Activated CD8-positive, alpha-beta memory T cell treated with anti-CD3 and anti-CD28 coated beads, Interleukin-2, amount 10 ng/mL, durations not matched to agents 7 days and 5 days (primary cell): ENCODE measurements at places on chromosomes 11 and 22. TPM values are rescaled to one million over a fixed set of nuclear protein-coding genes. Genes with fewer than 3 reads are reported as not detected.
A peak's percentile ranks its signal among the peaks of the same experiment; 100 is the strongest.

TUBGCP6 gene
- total RNA-seq: 72.0 TPM

GRCh38 chr11:12802418-12803085, 128.3 kb downstream of the TEAD1 start:
- H3K27me3 ChIP-seq: peaks cover 88% of the 10 kb centered on the region
- no peak overlapping the region for H3K27ac ChIP-seq
- no peak overlapping the region for H3K4me3 ChIP-seq
- no peaks in the 10 kb centered on the region for H3K4me1 ChIP-seq

PRPF19 gene
- total RNA-seq: 144 TPM

DNA sequence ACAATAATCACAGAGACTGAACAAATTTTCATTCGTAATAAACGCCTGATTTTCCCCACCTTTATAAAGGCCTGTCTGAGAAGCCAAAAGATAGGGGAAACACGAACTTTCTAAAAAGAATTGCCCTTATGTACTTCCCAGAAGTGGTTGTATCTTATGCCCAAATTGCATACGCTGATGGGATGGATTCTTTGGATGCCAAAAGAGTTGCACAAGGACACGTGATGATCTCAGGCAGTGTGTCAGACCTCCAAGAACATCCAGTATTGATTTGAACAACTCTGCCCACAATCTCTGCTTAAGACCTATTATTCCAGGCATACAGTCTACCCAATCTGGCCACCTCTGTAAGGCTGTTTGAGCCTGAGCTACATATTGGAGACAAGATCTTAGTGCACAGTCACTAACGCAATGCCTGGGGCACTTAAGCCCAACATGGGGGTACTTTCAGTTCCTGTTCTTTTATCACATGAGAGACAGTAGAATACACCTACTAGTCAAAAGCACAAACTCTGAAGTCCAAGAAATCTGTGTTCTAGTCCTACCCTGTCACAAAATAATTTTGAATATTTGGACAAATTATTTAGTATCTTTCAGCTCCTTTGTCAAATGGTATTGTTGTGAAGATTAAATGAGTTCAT, 38.9 kb downstream of the OR10A6 start:
- no peak for DNase-seq
- H3K4me1 ChIP-seq: peaks cover 8% of the 10 kb centered on the region
- peaks cover 15% of the 10 kb centered on the region for H3K27me3 ChIP-seq
- no peaks in the 10 kb centered on the region for H3K36me3 ChIP-seq
- no peak overlapping the region for H3K4me3 ChIP-seq

DNA sequence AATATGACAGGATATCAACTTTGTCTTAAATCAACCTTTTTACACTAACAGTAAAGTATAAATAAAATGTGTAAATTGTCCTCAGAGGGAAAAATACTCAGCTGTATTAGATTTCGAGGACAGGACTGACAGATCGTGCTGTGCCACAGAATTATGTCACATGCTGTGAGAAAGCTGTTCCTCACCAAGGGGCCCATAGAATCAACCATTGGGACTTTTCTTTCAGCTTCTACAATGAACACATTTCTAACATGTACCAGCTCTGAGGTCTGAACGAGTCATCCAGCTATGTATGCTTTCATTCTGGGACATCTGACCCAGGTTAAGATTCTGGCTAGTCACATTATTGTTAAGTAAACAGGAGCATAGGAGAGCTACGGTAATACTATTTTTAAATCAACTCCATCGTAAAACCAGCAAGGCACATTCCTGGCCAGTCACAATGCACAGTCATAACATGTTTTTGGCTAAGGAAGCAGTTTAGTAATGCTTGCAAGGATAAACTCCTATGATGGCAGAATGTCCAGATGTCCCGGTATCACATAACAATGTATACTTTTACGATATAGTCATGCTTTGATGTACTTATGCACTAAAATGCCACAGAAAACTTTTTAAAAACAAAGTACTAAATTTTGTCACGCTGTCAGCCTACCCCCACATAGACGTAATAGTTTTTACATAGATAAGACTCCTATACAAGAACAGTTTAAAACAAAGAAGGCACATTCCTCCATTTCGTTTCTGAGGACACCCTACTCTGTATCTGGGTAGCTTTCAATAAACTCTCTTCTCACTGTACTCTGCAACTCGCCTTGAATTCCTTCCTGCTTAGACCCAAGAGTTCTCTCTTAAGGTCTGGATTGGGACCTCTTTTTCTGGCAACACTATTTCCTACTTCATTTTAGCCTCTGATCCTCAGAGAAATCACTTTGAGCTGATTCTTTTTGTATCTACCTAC, 27.4 kb downstream of the ZNF214 start:
- H3K4me1 ChIP-seq: no peaks in the 10 kb centered on the region
- peaks cover 3% of the 10 kb centered on the region for H3K27me3 ChIP-seq
- H3K36me3 ChIP-seq: no peaks in the 10 kb centered on the region
- no peak overlapping the region for H3K27ac ChIP-seq

TRPT1 gene
- total RNA-seq: 33.4 TPM

DNA sequence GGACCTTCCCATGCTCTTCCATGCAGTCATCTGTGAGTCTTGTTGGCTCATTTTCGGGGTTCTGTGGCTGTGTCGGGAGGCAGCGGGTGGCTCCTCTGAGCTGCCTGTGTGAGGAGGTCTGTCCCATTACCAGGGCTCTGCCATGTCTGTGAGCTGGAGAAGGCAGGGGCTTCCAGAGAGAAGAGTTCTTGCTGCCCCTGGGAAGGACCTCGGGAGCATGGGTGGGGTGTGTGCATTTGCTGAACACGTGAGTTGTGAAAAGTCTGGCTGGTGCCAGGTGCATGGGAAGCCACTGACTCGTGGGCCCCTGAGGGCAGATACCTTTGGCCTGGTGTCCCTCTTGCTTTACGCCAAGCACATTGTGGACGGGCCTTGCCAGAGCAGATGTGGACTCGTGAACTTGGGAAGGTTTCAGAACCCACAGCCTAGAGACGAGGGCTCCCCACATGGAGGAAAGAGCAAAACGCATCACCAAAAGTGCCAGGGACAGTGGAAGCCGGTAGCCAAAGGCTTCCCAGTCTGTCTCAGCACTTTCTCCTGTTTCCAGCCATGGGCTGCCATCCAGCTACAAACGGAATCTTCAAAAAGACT, 1324.5 kb downstream of the BRD1 start:
- no peaks in the 10 kb centered on the region for H3K36me3 ChIP-seq
- no peak overlapping the region for H3K27ac ChIP-seq
- no peak overlapping the region for H3K4me3 ChIP-seq
- H3K4me1 ChIP-seq: no peaks in the 10 kb centered on the region
- H3K27me3 ChIP-seq: no peaks in the 10 kb centered on the region
- DNase-seq: no peak

DNA sequence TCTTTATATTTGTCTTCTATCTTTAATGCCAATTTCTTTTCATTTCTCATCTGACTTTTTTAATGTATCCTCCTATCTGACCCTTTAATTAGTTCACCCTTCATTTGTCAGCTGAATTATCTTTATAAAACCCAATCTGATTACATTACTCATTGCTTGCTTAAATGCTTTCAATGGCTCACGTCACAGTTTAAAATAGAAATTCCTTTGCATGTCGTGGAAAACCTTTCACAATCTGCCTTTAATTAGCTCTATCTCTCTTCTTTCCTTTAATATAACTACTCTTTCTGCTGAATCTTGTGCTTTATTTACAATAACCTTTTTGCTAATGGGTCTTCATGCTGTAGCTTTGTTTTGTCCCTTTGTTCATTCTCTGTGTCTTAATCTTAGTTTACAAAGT, 125.7 kb downstream of the DYNC2H1 start:
- no peaks in the 10 kb centered on the region for H3K36me3 ChIP-seq
- no peak for DNase-seq
- no peak overlapping the region for H3K27ac ChIP-seq
- H3K4me1 ChIP-seq: no peaks in the 10 kb centered on the region
- H3K4me3 ChIP-seq: no peak overlapping the region
- H3K27me3 ChIP-seq: no peaks in the 10 kb centered on the region

- no peaks in the 10 kb centered on the region for H3K36me3 ChIP-seq
- peaks cover 16% of the 10 kb centered on the region for H3K27me3 ChIP-seq
- H3K4me1 ChIP-seq: no peaks in the 10 kb centered on the region
- DNase-seq: peak; percentile 48
- H3K27ac ChIP-seq: no peak overlapping the region
Measured at GRCh38 chr22:28051787-28052356, 132.8 kb upstream of the PITPNB start.

- peaks cover 1% of the 10 kb centered on the region for H3K36me3 ChIP-seq
- no peak overlapping the region for H3K4me3 ChIP-seq
- H3K27ac ChIP-seq: no peak overlapping the region
- peaks cover 74% of the 10 kb centered on the region for H3K27me3 ChIP-seq
- no peak for DNase-seq
- peaks cover 14% of the 10 kb centered on the region for H3K4me1 ChIP-seq
Measured at GRCh38 chr11:112963368-112963955, 2.2 kb downstream of the NCAM1 start.

DNA sequence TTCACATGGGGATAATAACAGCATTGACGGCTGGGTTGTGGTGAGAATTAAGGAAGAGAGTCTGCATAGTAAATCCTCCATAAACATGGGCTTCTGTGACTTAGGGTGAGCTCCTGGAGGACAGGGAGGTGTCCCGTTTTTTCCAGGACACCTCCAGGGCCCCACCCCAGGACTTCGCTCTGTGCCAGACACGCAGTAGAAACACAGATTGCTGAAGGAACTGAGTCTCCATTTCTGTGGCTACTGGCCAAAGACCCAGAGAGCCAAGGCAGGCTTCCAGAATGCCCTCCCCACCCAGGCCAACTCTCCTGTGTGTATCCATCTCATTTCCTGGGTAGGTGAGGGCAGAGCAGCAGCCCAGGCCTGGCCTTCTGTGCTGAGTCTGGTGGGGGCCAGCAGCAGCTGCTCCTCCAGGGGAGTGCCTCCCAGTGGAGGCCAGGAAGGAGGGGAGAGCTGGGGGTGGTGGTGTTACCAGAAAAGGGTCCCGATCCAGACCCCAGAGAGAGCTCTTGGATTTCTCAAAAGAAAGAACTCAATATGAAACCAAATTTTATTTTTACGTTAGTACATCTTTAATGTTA, 9.5 kb upstream of the RFPL3 start:
- DNase-seq: no peak
- no peak overlapping the region for H3K27ac ChIP-seq
- no peaks in the 10 kb centered on the region for H3K36me3 ChIP-seq
- H3K27me3 ChIP-seq: peaks cover 32% of the 10 kb centered on the region

GLYAT gene
- not detected for total RNA-seq

GRCh38 chr22:19525116-19525660, 978 bp upstream of the CLDN5 start:
- peaks cover 32% of the 10 kb centered on the region for H3K27me3 ChIP-seq
- H3K4me3 ChIP-seq: no peak overlapping the region
- no peak overlapping the region for H3K27ac ChIP-seq
- no peak for DNase-seq
- H3K4me1 ChIP-seq: peaks cover 13% of the 10 kb centered on the region
